ENCODE measurements at places on chromosomes 2 and 18. TPM values are rescaled to one million over a fixed set of nuclear protein-coding genes. Genes with fewer than 3 reads are reported as not detected.
A peak's percentile ranks its signal among the peaks of the same experiment; 100 is the strongest.

DSC1 gene
- total RNA-seq, result not detected

SLC23A3 gene
- total RNA-seq, result 7.7 TPM

ITSN2 gene
- total RNA-seq, result 64.6 TPM

ITGB6 gene
- not detected for total RNA-seq

COQ10B gene
- 15.8 TPM for total RNA-seq

MYO3B gene
- 0.26 TPM for total RNA-seq

LINC00305 gene
- not detected for total RNA-seq

BOLL gene
- not detected for total RNA-seq

KCNJ3 gene
- not detected for total RNA-seq

IL36RN gene
- total RNA-seq, result not detected

BCL11A gene
- total RNA-seq, result 0.90 TPM

ACTG2 gene
- total RNA-seq, result not detected

MROH2A gene
- total RNA-seq, result not detected

DNA sequence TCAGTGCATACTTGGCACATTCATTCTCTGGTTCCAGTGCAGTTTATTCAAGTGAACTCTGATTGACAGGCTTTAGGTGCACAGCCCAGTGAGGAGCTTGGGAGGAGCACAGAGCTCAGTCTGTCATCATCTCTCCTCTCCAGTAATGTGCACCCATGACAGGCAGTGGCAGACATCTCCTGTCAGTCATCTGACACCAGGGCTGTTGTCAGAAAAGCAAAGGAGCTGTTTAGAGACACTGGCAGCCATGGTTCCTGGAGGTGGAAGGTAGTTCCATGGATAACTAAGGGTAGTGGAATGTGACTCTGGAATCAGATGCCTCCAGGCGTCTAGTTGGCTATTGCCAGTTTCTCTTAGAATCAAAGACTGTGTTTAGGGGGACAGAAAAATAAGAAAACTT is 308.8 kb downstream of the DCDC2C start:
- ATAC-seq, result no peak

DNA sequence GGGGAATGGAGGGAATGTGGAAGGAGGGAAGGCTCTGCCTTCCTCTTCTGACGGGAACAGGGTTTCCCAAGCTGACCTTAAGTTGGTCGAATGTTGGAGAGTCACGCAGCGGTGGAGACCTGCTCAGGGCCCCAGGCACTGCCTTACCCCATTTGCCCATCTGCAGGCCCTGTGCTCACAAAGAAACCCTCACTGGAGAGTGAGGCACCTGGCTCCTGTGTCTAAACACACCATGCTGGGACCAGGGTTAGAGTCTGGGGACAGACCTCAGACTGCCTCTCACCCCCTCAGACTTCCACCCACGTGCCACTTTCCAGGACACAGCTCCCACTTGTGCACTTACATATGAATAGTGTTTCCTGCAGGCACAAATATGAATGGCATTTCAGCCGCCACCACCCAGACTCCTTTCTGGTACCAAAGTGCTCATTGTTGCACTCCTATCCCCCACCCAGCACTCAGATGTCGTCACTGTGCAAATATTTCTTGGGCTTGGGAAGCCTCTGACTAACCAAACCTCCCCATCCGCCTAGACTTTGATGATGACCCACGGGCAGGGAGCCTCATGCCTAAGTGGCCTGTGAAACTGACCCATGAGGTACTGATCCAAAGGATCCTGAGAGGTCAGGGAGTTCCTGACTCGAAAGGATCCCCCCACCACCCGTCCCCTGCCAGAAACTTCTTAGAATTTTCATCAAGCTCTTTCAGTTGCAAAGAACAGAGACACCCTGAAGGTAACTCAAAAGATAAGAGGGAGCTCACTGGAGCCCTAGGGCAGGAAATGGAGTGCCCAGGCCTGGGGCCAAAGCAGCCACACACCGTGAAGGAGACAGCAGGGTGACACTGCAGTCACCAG is 78.3 kb downstream of the STPG4 start:
- ATAC-seq, result no peak

GRCh38 chr2:152406836-152407161 is 71.8 kb downstream of the FMNL2 start:
- ATAC-seq, result no peak

DNA sequence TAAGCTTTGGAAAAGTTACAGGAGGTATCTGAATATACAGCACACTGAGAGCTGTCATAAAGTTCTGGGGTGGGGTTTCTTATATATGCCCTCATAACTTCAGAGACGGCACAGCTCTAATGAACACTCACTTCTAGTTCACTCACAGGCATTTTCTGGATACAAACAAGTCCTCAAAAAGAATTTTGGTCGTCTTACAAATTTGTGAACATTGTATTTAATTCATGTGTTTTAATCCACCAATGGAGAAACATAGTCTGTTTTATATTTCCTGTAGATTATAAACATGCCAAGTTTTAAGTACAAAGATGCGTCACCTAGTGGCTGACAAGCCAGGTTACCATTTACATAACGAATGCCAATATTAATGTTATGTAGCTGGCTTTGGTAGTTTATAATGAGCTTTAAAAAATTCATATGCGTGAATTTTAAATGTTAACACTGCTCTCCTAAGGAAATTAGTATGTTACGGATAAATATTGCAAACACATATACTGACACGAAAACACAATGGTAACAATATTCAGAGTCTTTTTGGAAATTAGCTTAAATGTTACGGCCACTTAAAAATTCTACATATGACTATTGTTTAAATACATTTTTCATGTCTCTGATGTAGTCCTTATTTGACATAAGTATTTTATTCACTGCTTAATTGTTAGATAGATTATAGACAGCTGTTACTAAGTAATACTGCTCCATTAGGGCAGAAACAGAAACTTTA is 2.5 kb downstream of the COL3A1 start:
- ATAC-seq, result no peak

DNA sequence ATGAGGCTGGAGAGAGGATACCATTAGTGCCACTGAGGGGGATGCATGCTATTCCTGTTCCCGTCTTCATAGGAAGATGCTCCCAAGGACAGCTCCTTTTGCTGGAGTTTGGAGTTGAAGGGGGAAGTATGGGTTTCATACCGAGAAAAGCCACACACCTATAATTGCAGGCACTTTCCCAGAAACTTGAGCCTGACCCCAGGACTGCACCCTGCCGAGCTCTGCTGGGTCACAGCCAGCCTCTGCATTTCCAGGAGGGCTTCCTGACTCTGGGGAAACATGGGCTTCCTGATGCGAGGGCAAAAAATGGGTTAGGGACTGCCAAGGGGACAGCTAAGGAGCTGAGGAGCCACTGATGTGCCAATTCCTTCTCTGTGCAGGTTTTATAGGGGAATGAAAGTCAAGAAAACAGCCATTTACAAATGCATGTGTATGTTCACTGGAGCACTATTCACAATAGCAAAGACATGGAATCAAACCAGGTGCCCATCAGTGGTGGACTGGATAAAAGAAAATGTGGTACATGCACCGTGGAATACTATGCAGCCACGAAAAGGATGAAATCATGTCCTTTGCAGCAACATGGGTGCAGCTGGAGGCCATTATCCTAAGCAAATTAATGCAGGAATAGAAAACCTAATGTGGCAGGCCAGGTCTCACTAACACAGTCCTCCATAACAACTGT is 104.5 kb downstream of the ACAA2 start:
- ATAC-seq, result no peak

GRCh38 chr18:64037812-64038414 is 68.0 kb downstream of the SERPINB8 start:
- ATAC-seq, result no peak

GRCh38 chr2:151289972-151290866 is 751 bp upstream of the NMI start:
- ATAC-seq, result peak; percentile 45

GRCh38 chr2:190482451-190482850 is 52.1 kb downstream of the NEMP2 start:
- ATAC-seq, result no peak

DNA sequence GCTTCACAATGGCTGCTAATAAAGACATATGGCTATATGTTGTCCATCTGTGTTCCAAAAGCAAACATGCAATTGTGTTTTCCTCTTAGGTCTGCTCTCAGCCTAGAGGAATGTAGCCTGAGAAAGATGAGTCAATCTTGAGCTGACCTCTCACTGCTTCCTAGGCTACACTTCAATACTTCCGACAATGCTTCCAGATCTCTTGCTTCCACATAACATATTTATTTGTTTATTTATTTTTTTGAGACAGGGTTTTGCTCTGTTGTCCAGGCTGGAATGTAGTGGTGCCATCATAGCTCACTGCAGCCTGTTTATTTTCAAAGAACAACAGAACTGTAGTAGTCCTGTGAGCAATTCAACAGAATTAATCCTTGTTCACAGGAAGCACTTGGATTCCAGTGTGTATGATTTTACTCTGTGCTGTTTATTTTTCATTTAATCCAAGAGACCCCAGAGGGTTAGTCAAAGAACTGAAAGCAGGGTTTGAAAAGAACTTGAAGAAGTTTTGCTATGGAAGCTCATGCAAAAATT is 437.9 kb downstream of the TXNL1 start:
- ATAC-seq, result no peak

DNA sequence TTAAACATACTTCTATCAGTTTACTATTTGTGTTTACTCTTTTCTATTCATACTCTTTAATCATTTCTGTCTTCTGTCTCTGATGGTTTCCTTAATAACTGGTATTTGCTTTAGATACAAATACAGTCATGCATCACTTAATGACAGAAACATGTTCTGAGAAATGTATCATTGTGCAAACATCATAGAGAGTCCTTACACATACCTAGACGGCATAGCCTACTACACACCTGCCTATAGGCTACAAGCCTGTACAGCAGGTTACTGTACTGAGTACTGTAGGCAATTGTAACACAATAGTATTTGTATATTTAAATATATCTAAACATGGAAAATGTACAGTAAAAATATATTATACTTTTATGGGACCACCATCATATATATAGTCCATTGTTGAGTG is 36.3 kb downstream of the VSNL1 start:
- no peak for ATAC-seq

GRCh38 chr2:151908204-151908882 is 80.1 kb upstream of the ARL5A start:
- ATAC-seq, result no peak

- ATAC-seq, result peak; percentile 64
These were observed 520.8 kb downstream of the RNF144A start for GRCh38 chr2:7437716-7438632.

- ATAC-seq, result peak; percentile 48
These were observed 2.6 kb downstream of the ANKRD44 start for GRCh38 chr2:197307933-197308521.

DNA sequence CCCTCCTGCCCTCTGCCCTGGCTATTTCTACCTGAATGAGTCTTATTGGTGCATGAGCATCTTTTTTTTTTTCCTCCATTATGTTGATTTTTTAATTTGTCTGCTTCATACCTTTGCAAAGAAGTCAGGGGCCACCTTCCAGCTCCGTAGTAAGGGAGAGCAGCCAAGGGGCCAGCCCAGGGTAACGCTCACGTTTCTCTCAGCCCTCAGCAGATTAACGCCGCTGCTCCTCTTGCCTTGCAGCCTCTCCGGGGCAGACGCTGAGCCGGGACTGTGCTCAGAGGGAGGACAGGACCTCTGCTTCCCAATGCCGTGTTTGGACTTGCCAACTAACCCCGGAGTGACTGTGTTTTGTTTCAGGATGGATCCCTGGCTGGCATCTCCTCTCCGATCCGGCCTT is 241.7 kb downstream of the ATAD2B start:
- no peak for ATAC-seq

DNA sequence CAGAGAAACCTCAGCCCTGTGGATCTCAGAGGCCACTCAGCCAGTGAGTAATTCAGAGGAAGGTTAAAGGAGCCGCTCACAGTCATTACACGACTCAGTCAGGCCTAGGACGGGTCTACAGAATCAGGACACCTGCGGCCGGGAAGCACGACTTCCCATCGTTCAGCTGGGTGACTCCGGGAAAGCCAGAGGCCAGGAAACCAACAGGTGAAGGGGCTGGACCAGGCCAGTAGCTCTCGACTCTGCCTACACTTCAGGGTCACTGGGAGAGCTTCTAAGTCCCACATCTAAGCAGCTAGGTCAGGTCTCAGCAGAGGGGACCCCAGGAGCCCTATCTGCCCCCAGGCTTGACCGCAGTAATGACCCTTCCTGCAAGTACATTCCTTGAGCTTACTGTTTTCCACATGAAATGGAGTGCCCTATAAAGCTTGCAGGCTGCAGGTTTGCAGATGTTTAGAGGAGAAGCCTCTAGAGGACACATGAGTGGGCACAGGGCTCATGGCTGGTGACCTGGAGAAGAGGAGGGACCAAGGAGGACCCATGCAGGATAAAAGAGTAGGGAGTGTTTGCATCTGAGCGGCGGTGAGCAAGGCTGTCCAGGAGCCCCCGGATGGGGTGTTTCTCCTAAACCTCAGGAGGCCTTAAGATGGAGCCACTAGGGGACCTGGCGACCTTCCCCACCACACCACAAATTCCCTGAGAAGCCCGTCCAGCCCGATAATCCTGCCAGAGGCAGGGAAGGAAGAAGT is 9.5 kb downstream of the DIPK1C start:
- ATAC-seq, result no peak

DNA sequence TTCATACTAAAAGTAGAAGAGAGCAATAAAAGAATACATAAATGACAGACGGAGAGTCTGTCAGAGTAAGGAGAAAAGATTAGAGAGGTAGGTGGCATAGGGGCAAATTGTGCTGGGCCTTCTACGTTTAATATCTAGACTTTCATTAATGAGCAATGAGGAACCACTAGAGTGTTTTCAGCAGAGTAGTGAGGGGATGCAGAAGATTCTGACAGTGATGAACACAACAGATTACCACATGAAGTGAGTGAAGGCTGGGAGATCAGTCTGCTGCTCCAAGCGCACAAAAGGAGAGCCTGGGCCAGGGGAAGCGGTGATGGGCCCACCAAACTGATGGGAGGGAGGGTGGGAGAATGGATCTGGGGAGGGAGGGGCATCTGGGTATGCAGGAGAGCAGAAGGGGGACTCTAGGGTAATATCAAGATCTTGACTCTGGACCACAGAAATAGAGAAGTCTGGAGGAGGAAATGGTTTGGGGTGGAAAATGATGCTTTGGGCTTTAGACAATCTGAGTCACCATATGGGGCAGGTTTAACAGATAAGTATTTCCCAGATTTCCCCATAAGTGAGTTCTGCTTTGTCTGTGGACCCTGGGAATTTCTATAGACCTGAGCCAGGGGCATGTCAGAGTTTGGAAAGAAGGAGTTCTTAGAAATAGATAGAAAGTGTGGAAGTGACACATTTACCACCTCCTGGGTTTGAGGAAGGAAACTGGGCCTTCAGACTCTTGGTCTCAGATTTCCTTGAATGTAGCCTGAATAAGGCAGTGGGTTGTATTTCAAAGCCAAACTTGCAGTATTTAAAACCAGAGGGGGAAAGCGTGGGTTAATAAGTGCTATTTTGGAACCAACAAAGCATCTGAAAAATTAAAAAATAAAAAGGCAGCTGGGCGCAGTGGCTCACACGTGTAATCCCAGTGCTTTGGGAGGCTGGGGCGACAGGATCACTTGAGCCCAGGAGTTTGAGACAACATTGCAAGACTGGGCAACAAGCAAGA is 15.0 kb upstream of the IL1A start:
- peak; percentile 53 for ATAC-seq

GRCh38 chr2:177888581-177888980 is 184.0 kb downstream of the PDE11A start:
- ATAC-seq, result no peak
